Activated T-helper 1 cell treated with anti-CD3 and anti-CD28 coated beads, Interleukin-2, amount 50 U/mL, for 16 hours (primary cell): ENCODE measurements at places on chromosomes 2 and 18.

GRCh38 chr2:47402555-47402804 lies 476 bp upstream of the MSH2 start:
- no peak for DNase-seq

- no peak for DNase-seq
Observed at GRCh38 chr2:98554116-98554861, 54.0 kb downstream of the COA5 start.

DNA sequence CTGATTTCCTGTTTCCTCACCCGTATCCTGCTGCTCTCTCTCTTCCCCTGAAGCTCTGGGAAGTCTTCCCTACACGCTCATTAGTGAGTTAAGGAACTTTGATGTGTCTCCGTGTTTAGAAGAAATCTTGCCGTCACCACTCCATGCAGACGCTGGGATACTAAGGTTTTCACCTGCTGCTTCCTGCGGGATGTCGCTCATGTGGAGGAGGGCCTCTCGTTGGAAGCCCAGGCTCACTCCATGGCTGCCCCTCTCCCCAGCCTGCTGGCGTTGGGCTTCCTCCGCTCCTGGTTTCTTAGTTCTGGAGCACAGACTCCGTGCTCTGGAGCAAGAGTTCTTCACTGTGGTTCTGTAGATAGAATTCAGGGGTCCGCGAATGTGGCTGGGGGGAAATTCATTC lies 326.3 kb downstream of the GBX2 start:
- DNase-seq: no peak

- DNase-seq: no peak
Observed at GRCh38 chr18:39693359-39693758, 2127.8 kb upstream of the CELF4 start.

DNA sequence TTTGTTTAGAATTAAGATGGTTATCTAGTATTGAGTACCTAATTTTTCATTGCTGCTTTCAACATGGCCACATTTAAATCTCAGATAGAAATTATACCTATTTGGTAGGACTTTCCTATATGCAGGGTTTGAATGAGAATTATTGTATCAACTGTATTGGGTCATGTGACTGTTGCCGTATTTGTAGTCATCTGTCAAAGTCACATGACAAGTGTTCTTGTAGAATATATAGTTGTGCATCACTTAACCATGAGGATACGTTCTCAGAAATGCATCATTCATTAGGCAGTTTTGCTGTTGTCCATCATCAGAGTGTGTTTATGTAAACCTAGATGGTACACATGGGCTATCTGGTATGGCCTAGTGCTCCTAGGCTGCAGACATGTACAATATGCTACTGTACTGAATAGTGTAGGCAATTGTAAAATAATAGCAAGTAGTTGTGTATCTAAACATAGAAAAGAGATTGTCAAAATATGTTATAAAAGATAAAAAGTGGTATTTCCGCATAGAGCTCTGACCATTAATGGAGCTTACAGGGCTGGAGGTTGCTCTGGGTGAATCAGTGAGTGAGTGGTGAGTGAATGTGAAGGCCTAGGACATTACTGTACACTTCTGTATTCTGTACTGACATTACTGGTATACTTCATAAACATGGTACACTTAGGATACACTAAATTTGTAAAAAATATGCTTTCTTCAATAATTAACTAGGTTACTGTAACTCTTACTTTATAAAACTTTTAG lies 123.7 kb downstream of the MAP4K4 start:
- DNase-seq: no peak

- no peak for DNase-seq
Observed at GRCh38 chr2:53234548-53234903, 533.1 kb upstream of the CHAC2 start.

GRCh38 chr2:229714080-229714735 lies at the start of gene DNER:
DNER (minus strand) TSS chr2:229714555; CDS start chr2:229714423, 132 bp downstream.
- DNase-seq: peak; percentile 14

DNA sequence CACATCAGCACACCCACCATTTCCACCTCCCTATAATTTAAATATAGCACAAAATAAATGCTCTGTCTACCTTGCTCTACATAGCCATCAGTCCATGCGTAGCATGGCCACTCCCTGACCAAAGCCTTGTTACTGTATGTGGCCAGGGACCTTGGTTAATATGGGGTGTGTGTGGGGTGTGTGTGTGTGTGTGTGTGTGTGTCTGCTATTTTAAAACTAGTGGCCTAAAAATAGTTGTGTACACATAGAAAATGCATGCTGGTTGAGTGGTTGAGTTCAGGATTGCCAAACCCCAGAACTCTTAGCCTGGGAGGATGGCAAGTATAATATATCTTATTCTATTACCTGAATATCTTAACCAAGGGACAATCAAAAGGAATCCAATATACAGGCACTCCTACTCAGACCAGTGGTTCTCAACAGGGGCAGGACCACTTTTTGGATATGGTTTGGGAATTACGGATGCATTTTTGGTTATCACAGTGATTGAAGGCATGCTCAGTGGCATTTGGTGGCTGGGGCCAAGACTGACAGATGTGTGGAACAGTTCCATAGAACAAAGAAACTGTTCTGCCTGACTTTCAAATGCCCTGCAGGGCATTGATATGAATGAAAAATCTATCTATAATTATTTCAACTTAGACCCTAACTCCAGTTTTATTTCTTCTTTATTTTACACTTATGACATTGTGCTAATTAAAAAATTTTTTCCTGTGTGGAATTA lies 72.3 kb upstream of the PSME4 start:
- DNase-seq: no peak

- no peak for DNase-seq
Observed at GRCh38 chr2:88754585-88755320, 63.3 kb downstream of the RPIA start.

DNA sequence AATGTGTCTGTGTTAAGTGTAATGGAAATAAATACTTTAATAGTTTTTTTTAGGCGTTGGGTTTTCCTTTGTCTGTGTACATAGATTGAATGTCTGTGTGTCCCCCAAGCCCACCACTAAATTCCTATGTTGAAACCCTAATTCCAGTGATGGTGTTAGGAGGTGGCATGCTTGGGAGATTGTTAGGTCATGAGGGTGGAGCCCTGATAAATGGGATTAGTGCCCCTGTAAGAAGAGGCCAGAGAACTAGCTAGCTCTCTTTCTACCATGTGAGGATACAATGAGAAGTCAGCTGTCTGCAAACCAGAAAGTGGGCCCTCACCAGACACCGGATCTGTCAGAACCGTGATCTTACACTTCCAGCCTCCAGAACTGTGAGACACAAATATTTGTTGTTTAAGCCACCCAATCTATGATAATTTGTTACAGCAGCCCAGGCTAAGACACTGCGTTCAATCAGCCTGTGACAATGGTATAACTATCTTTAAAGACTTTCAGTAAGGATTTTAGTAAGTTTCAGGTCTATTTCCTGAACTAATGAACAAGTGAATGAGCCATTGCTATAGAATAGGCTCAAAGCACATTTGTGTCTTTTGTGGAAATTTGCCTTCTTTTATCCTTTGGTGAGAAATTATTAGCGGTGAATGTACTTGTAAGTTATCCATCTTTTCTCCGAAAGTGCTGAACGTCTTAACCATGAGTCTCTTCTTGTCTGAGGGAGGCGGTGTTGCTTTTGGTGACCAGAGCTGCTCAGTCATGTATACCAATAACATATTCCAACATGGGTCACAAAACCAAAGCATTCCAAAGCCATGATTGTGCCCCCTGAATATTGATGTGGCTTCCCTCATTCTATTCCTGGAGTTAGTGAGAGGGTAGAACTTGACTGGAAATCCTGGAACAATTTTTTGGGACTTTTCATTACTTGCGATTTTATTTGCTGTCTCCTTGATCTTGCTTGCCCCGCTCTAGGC lies 29.6 kb upstream of the IL1R1 start:
- no peak for DNase-seq

DNA sequence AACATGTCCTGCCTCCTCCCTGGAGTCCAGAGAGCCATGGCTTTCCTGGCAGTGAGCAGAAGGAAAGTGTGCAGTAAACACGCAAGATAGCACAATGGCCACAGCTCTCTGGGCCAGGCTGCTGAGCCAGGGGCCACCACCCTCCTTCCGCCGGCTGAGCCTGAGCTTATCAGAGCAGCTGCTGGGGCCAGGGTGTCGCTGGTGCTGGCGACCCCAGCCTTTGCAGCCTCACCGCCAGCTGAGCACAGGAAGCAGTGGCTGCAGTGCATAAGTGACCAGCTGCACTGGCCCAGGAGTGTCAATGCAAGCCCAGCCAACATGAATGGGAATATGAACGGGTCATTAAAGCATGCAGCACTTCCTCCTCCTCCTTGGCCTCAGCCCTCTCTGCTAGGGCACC lies 172.0 kb downstream of the ZFP36L2 start:
- no peak for DNase-seq

GRCh38 chr2:32222966-32223365 lies 41.7 kb downstream of the NLRC4 start:
- no peak for DNase-seq

GRCh38 chr2:43569921-43570320 lies 25.9 kb downstream of the THADA start:
- no peak for DNase-seq

DNA sequence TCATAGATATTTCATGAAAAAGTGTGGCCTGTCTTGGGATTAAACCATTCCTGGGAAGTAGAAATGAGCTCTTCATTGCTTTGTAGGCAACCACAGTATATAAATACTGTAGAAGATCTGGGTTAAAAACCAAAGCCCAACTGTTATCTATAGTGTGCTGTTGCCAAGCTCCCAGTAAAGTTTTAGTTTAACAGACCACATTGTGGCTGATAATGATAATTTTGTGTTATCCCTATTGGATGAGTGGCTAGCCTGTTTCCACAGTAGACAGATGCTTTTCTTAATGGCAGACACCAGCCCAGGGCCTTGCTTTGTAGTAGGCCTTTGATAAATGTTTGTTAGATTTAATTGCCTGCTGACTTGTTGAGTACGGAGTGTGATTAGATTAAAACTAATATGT lies 52.1 kb downstream of the FMNL2 start:
- DNase-seq: no peak
